ENCODE measurements at places on chromosomes 12 and 14. TPM values are rescaled to one million over a fixed set of nuclear protein-coding genes. Genes with fewer than 3 reads are reported as not detected.

DNA sequence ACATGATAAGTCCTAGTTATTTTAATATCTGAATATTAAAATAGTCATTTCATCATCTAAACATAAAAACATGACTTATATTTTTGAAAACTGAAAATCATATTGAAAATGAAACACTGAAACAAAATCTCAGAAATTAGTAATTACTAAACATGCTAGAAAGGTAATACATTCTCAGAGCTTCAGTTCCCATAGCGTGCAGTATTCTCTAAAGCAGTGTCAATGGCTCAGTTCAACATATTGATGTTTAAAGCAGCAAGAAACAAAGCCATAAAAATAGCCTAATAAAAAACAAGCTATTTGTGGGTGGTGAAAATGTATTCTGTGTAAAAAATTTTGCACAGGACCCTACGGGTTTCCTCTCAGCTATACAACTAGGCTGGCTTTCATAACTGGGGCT lies 1337.4 kb downstream of the FSCB start:
- no peak for DNase-seq

DNA sequence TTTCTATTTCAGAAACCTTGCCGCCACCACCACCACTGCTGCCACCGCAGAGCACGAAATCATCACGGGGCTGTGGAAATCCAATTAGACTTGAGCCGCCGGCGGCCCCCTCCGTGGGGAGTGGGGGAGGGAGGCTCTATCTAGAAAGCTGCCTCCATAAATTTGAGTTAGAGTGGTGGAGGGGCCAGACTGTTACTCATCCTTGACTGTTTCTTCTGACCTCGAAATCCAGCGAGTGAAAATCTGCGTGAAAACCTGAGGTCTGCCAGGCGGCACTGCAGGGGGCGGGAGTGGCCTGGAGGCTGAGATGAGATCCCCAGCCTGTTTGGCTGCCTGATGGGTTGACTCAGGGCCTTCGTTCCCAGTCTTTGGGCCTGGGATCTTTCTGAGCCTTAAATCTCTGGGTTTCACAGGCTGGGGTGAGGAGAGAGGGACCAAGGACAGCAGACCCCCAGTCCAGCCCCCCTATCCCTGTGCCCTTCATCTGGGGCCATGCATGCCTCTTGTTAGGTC lies 29.9 kb downstream of the TSPAN9 start:
- DNase-seq, result no peak

- DNase-seq, result no peak
Measured at GRCh38 chr12:41905759-41906297, 238.8 kb downstream of the GXYLT1 start.

DNA sequence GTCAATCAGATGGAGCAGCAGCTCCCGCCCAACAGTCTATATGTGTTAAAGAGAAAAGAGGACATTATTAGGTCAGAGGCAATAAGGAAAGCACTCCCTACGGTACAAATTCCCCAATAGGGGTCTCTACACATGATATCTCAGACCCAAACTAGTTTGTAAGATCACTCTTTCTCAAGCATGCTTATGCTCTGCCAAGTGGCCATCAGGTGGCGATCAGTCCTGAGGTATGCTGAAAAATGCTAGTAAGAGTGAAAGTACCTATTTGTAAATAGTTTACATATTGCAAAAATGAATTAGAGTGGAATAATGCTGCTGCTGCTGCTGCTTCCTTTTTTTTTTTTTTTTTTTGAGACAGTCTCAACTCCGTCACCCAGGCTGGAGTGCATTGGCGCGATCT lies 61.0 kb downstream of the CPM start:
- no peak for DNase-seq

- peak; percentile 24 for DNase-seq
Measured at GRCh38 chr12:68317047-68317667, 15.0 kb downstream of the MDM1 start.

DNA sequence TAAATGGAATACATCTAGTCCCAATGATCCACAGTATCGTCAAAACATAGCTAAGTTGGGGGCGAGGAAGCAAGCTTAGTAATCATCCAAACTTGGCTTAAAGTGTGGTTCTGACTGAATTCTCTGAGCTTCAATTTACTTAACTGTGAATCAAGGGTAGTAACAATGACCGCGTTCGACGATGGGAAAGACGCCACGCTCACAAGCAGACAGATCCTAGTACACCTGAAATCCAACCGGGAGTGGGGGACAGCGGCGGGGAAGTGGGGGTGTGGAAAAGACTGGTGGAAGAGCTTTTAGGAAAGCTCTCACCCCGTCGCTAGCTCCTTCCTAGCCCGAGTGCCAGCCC lies 433 bp downstream of the COX16 start:
- no peak for DNase-seq

MYBPC1 gene
- total RNA-seq, result 0.55 TPM

SERPINA10 gene
- 0.32 TPM for total RNA-seq

P2RX2 gene
- total RNA-seq, result not detected

KRT72 gene
- total RNA-seq, result not detected

TAS2R42 gene
- not detected for total RNA-seq

KRT80 gene
- 15.5 TPM for total RNA-seq

RHOJ gene
- total RNA-seq, result 10.4 TPM

MAP3K9 gene
- total RNA-seq, result 9.9 TPM

PIGH gene
- 41.5 TPM for total RNA-seq

Data from mucosa of gallbladder (tissue), 1 donor.